Hepatic stellate cell (primary cell): ENCODE measurements at places on chromosomes 11 and 22.

- DNase-seq: no peak
These were observed 74.2 kb upstream of the ZBED5 start for GRCh38 chr11:10931761-10932670.

DNA sequence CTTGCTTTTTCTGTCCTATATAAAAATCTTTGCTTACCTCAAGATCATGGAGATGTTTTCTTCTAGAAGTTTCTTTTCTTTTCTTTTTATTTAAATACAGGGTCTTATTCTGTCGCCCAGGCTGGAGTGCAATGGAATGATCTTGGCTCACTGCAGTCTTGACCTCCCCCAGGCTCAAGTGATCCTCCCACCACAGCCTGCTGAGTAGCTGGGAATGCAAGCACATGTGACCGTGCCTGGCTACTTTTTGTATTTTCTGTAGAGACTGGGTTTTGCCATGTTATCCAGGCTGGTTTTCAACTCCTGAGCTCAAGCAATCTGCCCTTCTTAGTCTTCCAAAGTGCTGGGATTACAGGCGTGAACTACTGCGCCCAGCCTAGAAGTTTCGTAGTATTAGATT is 45.3 kb downstream of the USP35 start:
- no peak for DNase-seq

- peak; percentile 42 for DNase-seq
These were observed 38.2 kb upstream of the WEE1 start for GRCh38 chr11:9535189-9535781.

- DNase-seq: no peak
These were observed 324.8 kb downstream of the DYNC2H1 start for GRCh38 chr11:103434073-103434411.
